Bronchial smooth muscle cell (primary cell): ENCODE measurements at places on chromosomes 3 and 15. TPM values are rescaled to one million over a fixed set of nuclear protein-coding genes. Genes with fewer than 3 reads are reported as not detected.

Gene CCR2
- not detected in 2 replicates for total RNA-seq

Gene ARNT2
- total RNA-seq, result 1.3 and 3.9 TPM in 2 replicates

Gene MST1
- 8.3 and 9.9 TPM in 2 replicates for total RNA-seq

Gene RAB11A
- 70.1 and 202 TPM in 2 replicates for total RNA-seq

Gene PRR20G
- total RNA-seq, result not detected in 2 replicates

Gene SATB1
- total RNA-seq, result 12.1 and 15.2 TPM in 2 replicates

Gene TIMP4
- total RNA-seq, result 12.0 and 17.2 TPM in 2 replicates

Gene PGBD4
- total RNA-seq, result 1.8 and 1.9 TPM in 2 replicates

Gene CPNE9
- under 0.01 TPM in 1 of 2 replicates, not detected in the other for total RNA-seq

Gene KLHL25
- total RNA-seq, result 1.5 and 1.6 TPM in 2 replicates

Gene GRAMD2A
- 0.09 and 0.16 TPM in 2 replicates for total RNA-seq

Gene IMP3
- total RNA-seq, result 62.3 and 70.2 TPM in 2 replicates

Gene MAPKAPK3
- 22.5 and 32.2 TPM in 2 replicates for total RNA-seq

Gene ARPP21
- total RNA-seq, result not detected in 2 replicates

Gene VIPR1
- not detected in 2 replicates for total RNA-seq

Gene PIK3R4
- total RNA-seq, result 23.3 and 34.8 TPM in 2 replicates
